Stimulated activated CD8-positive, alpha-beta memory T cell treated with anti-CD3 and anti-CD28 coated beads, Interleukin-12 subunit alpha, Interleukin-12 subunit beta, amount 100 ng/mL, for 4 hours (primary cell): ENCODE measurements at places on chromosomes 1 and 21.
A peak's percentile ranks its signal among the peaks of the same experiment; 100 is the strongest.

DNA sequence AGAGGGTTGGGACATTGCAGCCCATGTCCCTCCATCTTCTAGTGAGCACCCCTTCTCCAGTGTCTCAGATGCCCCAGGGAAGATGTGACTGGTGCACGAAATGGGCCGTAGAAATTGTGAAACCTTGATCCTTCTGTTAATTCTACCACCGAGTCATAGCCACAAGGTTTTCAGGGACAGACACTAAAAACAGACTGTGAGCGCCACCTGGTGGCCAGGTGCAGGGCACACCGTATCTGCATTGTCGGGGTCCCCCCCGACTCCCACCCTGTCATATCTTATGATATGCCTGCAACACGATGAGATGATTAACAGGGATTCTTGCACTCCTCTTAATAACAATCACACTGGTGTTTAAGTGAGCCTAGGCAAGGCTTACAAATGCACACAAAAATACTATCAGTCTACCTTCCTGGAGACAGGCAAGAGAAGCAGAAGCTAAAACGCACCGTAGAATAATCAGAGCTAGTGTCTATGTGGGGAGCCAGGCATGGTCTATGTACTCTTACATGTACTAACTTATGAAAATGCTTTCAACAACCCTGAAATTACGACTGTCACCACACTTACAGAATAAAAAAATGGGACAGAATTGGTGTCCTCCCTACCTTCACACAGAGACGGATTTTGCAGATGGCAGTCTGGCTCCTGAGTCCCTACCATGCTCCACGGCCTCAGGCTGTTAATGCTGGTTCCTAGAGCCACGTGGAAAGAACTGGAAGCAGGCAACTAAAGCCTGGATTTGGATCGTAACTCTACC is 57.9 kb downstream of the FHAD1 start:
- DNase-seq, result peak; percentile 39

DNA sequence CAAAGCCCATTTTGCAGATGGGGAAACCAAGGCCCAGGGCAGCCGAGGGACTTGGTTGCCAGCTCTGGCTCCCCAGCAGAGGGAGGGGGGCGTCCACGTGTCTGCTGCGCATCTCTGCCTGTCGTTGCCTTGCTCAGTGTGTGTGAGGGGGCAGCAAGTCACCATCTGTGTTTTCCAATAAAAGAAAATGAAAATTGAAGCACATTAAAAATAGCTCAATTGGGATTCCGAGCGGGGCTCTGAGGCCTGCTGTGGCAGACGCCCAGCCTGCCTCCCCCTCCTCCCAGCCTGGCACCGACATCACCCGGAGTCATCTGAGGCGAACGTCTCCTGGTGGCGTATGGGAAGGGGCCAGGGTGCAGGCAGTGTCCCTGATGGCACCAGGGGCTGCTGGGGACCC is 51.2 kb downstream of the EPHB2 start:
- DNase-seq, result no peak

DNA sequence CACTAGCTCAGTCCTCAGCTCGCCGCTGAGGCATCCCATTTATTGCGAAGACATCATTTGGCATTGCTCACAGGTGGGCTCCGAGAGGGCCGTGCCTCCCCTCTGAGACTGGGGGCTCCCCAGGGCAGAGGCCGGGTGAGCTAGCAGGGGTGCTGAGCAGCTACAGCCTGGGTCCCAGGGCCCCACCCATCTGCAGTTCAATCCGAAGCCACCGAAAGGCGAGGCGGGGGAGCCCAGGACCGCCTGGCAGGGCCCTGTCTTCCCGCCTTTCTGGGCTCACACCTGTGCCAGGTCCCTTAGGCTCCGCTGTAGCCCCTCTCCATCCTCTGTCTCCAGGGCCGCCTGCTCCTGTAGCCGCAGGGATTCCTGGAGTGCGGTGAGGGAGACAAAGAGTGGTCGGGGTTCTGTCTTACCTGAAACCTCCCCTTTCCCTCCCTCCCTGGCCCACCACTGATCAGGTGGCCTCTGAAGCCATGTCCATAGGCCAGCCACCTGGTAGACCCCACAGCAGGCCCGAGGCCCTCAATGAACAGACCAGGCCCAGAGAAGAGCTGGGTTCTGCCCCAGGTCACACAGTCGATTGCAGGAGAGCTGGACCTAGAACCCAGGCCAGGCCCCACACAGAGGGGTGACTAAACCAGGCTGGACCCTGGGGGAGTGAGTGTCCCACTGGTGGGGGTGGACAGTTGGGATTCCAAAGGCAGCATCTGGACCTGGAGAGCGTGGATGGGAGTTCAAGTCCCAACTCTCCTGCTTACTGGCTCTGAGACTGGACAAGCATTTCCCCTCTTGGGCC is 18.1 kb upstream of the NBPF1 start:
- peak; percentile 0 for DNase-seq

- DNase-seq, result no peak
These were observed 28.3 kb downstream of the MX2 start for GRCh38 chr21:41390043-41390639.

DNA sequence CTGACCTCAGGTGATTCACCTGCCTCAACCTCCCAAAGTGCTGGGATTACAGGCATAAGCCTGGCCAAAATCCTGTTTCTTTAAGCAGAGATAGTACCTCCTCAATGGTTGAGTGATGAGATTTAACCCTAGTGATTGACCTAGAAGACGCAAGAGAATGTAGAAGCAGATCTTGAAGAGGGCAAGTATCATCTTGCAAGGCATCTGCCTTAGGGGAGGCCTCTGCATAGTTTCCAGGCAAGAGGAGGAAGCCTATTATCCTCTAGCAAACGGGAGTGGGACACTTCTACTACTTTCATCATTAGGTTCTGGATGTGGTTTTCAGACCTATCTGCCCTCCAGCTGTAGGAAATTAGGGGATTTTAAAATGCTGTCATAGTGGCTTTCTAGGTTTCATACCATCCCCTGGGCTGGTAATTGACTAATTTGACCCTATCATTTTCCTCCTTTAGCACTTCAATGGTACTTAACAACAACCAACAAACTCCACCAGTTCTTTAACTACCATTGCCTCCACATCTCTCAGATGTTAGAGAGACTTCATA is 10.0 kb upstream of the TRIM62 start:
- no peak for DNase-seq

- DNase-seq, result no peak
These were observed 68.9 kb upstream of the ACTRT2 start for GRCh38 chr1:2952371-2952770.

DNA sequence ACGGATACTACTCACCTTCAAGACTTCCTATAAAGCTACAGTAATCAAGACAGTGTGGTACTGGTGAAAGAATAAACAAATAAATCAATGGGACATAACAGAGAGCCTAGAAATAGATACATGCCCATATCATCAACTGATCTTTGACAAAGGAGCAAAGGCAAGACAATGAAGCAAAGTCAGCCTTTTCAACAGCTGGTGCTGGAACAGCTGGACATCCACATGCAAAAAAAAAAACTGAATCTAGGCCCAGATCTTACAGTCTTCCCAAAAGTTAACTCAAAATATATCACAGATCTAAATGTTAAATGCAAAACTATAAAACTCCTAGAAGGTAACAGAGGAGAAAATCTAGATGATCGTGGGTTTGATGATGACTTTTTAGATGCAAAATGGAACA is 170.3 kb downstream of the MIS18A start:
- DNase-seq, result no peak

DNA sequence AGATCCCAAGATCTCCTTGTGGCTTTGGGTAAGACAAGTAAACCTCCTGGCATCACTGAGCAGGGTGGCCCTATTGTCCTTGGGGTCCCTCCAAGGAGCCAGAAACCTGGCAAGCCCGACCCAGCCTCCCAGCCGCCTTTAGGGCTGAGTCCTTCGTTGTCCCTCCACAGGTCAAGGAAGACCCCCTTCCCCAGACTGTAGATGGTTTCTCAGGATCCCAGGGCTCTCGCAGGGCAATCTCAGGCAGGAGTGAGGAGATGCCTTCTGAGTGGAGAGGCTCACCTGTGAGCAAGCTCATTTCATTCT is 71.6 kb upstream of the CSF3R start:
- DNase-seq, result no peak

DNA sequence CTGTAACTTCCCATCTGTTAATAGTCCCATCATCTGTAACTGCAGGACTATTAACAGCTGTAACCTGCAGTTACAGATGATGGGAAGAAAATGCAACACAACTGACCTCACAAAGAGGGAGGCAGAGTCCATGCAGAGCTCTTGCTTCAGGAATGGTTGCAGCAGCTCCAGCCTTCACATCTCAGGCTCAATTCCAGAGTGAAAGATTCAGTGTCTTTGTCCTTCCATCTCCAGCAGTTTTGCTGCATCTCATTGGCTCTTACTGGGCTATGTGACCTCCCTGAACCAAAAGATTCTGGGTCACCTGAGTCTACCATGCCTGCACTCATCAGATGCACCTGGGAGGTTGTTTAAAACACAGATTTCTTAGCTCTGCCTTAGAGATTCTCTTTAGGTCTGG is 686.7 kb downstream of the MATN1 start:
- DNase-seq, result no peak

DNA sequence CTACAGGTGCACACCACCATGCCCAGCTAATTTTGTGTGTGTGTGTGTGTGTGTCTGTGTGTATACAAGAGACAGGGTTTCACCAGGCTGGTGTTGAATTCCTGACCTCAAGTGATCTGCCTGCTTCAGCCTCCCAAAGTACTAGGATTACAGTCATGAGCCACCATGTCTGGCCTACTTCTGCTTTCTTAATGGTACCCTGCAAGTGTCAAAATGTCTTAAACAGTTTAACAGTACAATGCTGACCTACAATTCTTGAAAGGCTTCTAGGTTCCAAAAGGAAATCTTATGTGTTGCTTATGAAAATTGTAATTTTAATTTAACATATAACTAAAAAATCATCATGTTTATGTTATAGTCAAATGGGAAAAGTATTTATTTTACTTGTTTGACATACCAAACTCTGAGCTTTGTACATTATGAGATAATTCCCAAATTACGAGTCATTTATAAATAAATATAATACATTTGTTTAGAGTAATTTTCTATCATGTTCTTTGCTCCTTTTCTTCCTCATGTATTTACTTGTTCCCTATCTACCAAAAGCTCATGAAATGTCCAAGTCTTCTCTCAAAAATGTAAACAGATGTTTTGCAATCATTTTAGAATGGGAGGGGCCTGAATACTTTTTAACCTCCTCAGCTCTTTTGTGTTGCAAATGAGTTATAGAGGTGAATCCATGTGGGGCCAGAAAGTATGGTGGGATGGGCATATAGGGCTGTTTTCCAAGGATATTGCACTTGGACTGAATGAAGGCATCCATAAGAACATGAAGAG is 8.4 kb upstream of the VCAM1 start:
- no peak for DNase-seq

- DNase-seq, result no peak
These were observed 53.9 kb downstream of the PRDM15 start for GRCh38 chr21:41825216-41825615.

DNA sequence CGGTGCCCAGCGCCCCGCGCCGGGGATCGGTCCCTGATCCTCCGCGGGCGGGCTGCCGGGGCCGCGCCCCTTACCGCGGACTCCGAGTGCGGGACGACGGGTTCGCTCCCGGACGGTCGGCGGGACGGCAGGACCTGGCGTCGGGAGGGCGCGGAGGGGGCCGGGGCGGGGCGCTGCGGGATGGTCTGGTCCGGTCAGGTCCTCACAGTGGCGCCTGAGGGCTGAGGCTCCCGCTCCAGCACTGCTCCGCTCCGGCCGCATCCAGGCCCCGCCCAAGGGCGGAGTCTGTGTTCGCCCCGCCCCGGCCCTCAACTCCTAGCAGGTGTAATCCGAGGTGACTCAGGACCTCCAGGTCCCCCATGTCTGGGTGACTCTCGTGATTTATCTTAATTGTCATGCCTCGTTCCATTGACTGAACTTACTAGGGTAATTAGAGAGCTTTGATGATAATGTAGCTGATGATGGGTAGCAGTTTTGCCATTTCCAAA is at the start of gene RAB3B:
Gene RAB3B, minus strand, starts transcription at position 223 of the 488 bp plus-strand sequence. CDS start 13,583 bp downstream, outside the sequence.
- peak; percentile 76 for DNase-seq

- no peak for DNase-seq
These were observed at the start of gene KRTAP12-2 for GRCh38 chr21:44666401-44667320. Gene KRTAP12-2, minus strand, starts transcription at chr21:44666927. Its CDS starts 41 bp downstream, at chr21:44666886.

DNA sequence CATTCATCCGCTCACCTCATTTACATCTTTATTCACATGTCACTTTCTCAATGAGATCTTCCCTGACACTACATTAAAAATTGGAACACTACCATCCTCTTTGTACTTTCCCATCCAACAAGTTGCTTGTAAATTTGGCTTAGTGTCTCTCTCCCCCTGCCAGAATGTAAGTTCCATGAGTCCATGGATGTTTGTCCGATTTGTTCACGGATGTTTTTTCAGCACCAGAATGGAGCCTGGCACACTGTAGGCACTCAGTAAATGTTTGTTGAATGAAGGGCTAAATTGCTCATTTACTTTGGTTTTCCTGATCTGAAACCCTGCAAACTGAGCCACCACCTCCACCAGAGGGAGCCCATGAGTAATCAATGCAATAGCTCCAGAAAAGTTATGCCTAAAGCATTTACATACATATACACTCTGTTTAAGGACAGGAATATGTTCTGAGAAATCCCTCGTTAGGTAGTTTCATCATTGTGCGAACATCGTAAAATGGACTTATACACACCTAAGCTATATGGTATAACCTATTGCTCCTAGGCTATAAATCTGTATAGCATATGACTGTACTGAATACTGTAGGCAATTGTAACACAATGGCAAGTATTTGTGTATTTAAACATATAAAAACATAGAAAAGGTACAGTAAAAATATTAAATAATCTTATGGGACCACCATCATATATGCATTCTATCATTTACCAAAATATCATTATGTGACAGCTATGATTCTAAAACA is 2.8 kb upstream of the EYA3 start:
- DNase-seq, result peak; percentile 50

- DNase-seq, result no peak
These were observed 7.5 kb upstream of the FOXO6 start for GRCh38 chr1:41353744-41354143.
